AG09309 (cell line): ENCODE measurements at places on chromosomes 7 and 10.

DNA sequence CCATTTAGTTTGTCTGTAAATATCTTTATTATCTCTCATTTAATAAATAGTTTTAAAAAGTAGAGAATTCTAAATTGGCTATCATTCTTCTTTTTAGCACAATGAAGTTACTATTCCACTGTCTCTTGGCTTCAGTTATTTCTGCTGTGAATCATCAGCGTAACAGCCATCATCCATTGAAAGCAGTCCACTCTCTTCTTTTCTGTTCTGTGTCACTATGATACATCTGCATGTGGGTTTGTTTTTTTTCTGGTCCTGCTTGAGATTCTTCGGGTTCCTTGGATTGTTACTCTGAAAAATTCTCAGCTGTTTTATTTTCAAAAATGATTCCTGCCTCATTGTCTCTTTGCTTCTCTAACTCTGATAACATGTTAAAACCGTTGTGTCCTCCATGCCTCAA, 52.5 kb downstream of the CSGALNACT2 start:
- no peak for DNase-seq

GRCh38 chr10:49602380-49603023, 7.6 kb upstream of the SLC18A3 start:
- no peak for DNase-seq

- no peak for DNase-seq
These were observed 44.2 kb upstream of the A1CF start for GRCh38 chr10:50929670-50930069.

DNA sequence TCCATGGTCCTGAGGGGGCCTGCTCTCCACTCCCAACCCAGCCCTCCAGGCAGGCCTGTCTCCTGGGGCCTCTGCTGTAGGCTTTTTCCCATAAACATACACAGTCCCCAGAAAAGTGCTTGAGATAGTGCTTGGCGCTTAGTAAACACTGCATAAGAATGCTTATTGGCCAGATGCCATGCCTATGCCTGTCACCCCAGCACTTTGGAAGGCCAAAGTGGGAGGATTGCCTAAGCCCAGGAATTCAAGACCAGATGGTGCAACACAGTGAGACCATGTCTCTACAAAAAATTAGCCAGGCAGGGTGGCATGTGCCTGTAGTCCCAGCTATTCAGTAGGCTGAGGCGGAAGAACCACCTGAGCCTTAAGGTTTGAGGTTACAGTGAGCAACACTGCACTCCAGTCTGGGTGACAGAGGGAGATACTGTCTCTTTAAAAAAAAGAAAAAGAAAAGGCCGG, 24.6 kb upstream of the ASL start:
- peak; percentile 97 for DNase-seq

- DNase-seq, result no peak
These were observed 29.1 kb downstream of the NUDCD3 start for GRCh38 chr7:44461387-44461786.

GRCh38 chr10:86861351-86861750, 96.1 kb downstream of the MMRN2 start:
- no peak for DNase-seq
